ENCODE measurements at places on chromosomes 6 and 20.

DNA sequence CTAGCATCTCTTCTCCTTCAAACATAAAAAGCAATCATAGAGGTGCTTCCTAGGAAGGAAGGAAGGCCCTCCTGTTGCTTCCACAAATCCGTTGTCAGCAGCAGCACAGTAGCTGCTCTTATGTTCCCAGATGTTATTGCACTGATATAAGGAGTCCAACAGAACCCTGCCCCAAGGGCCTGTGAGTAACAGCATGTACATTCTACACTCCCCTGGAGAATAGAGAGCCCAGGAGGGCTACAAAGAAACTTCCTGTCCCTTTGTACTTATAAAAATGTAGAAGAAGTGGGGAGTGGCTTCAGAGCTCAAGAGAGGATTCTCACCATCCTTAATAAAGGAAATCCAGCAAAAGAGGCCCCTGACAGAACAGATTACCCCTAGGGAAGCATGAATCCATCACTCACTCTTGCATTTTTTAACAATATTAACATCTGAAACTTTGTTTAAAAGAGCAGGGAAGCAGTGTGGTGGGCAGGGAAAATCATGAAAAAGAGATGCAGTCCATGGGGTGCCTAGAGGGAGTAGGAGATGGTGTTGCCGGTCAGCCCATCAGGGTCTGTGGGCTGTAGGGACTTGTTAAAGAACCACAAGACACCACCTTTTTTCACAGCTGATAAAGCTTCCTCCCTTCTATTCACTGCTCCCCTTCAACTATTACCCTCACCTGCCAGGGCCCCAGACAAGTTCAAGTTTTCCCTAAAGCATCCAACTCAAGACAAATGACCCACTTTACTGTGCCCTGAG is 104.5 kb upstream of the ADGRF1 start:
- DNase-seq = no peak

- DNase-seq = no peak
These were observed 39.8 kb upstream of the TGM3 start for GRCh38 chr20:2255926-2256531.

DNA sequence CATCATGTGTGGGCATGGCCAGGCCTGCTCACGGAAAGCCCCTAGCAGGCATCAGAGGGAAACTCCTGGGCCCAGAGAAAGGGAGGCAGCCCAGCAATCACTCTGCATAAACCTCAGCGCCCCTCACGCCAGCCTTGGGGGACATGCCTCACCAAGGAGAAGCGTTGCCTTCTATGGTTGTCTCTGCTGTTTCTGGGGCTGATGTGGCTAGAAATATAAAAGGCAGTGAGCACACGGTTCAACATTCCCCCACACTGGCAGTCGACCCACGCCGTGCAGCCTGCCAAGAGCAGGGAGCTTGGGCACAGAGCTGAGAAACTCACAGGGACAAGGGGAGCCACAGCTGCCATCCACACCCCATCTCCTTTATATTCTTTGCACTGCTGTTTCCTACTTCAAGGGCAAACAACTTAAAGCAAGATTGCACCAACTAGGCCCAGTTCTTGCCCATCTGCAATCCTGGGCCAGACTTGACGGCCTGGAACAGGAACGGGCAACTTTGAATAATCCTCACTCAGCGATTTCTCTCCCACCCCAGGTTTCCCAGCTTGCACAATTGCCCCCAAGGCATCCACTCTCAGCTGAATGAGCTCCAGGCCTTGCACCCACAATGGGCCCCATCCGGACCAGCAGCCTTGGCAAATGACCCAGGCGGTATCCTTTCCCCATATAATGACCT is 35.5 kb upstream of the FOXC1 start:
- no peak for DNase-seq

GRCh38 chr6:17448165-17448564 is 54.8 kb downstream of the CAP2 start:
- DNase-seq = no peak

DNA sequence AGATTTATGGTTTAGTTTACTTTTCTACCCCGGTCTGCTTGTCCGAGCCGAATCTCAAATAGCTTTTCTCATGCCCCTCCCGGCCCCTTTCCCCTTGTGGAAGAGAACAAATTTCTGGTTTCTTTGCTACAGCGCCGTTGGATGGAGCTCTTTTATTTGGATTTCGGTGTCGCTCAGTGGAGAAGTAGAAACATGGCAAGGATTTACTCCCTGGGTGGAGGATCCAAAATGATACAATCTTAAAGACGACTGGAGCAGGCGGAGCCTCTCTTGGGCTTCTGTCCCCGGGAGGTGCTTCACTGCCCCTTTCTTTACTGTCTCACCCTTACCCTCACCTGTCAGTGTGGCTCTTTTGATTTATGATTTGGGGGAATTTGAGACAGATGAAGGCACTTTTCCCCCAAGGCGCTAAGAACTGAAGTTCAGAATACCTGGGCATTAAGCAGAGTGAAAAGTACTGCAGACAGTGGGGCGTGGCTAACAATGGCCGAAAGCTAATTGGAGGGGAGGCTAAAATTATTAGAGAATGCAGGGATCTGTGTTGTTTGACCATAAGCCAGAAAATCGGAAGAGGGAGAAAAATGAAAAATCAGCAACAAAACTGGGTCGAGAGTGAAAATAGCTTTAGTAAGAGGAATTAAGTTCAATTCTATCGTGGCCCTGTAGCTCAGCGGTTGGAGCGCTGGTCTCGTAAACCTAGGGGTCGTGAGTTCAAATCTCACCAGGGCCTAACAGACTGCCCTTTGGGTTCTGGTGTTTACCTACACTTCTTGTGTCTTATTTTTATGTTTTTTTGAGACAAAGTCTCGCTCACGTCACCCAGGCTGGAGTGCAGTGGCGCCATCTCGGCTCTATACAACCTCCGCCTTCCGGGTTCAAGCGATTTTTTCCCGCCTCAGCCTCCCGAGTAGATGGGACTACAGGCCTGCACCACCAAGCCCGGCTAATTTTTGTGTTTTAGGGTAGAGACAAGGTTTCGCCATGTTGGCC is 145.1 kb upstream of the ZNF184 start:
- DNase-seq = no peak

GRCh38 chr6:162857326-162857725 is 129.6 kb downstream of the PACRG start:
- DNase-seq = no peak

- no peak for DNase-seq
These were observed 11.7 kb upstream of the NT5DC1 start for GRCh38 chr6:116088946-116089345.

- no peak for DNase-seq
These were observed 139.8 kb downstream of the ZDHHC14 start for GRCh38 chr6:157520596-157521361.

- no peak for DNase-seq
These were observed 21.3 kb upstream of the RREB1 start for GRCh38 chr6:7086488-7086887.

- no peak for DNase-seq
These were observed 793.9 kb upstream of the EPHA7 start for GRCh38 chr6:94213226-94213625.
